ENCODE measurements at places on chromosomes 2 and 18.

DNA sequence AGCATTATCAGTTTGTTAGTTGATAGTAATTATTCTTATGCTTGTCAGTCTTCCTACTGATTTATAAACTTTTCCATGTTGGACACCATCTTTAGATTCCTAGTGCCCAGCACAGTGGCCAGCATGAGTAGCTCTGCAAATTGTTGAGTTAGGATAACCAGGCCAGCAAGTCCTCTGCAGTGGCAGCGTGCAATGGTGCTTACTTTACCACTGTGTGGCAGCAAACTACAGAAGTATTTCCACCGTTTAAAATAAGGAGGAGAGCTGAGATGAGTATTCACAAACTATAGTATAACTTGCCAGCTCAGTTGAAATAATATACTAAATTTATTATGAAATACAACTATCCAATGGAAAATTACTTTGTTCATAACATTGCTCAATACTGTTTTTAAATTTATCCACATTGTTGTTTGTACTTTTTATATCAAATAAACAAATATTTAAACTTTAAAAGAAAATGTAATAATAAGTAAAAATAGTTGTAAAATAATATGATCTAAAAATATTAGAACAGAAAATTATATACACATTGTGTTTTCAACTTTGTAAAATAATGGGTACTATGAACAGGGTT lies 9.3 kb upstream of the THADA start:
- no peak for DNase-seq

DNA sequence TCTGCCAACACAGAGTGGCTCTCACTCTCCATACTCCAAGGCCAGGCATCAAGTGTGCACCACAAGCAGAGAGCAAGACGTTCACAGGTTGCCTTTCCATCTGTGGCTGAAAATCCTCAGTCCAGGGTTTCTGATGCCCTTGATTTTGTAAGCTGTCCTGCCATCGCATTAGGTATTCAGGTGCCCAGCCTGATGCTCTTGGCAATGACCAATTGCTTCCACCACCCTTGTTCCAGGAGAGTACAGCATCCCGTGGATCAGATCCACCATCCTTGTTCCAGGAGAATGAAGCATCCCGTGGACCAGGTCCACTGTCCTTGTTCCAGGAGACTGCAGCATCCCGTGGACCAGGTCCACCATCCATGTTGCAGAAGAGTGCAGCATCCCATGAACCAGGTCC lies 133.4 kb upstream of the GPC1 start:
- no peak for DNase-seq

DNA sequence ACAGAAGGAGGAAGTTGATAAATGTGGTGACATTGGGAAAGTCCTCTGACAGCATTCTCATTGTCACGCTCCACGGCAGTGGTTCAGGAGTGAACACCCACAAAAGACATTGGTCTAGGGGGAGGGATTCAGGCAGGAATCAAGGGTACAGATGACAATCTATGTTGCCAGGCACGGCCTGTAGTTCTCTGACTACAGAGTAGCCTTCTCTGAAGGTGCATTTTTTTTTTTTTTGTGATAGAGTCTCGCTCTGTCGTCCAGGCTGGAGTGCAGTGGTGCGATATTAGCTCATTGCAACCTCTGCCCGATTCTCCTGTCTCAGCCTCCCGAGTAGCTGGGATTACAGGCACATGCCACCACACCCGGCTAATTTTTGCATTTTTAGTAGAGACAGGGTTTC lies 7.4 kb upstream of the MOB1A start:
- no peak for DNase-seq

DNA sequence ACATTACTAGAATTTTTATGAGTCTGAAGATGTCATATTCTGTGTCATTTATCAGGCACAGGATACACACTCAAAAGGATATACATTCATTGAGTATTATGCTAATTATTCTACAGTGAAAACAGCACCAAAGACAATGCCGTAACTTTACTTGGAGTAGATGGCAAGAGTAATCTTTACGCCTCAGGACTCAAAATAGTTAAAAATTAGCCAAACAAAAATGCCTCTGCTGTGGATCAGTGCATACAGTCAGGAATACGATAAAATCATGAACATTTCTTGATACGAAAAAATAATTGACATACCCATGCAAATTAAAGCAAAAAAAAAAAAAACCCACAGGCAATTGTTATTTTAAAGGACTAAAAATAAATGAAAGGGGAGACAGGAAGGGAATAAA lies 129.7 kb downstream of the NETO1 start:
- DNase-seq, result no peak

- no peak for DNase-seq
Observed at GRCh38 chr2:54543733-54544396, 87.7 kb downstream of the SPTBN1 start.

GRCh38 chr18:72869226-72870185 lies 1.7 kb upstream of the NETO1 start:
- no peak for DNase-seq

Data from iPS DF 6.9 (cell line).